Stimulated activated CD8-positive, alpha-beta memory T cell treated with anti-CD3 and anti-CD28 coated beads, Interleukin-2, amount 100 ng/mL, for 1 hour (primary cell): ENCODE measurements at places on chromosomes 4 and X.

- no peak for DNase-seq
These were observed 54.4 kb downstream of the KLHL4 start for GRCh38 chrX:87571964-87572363.

- no peak for DNase-seq
These were observed 195.6 kb upstream of the TACR3 start for GRCh38 chr4:103915224-103915869.

GRCh38 chr4:183333202-183333601 is 11.0 kb upstream of the CLDN24 start:
- DNase-seq: no peak

DNA sequence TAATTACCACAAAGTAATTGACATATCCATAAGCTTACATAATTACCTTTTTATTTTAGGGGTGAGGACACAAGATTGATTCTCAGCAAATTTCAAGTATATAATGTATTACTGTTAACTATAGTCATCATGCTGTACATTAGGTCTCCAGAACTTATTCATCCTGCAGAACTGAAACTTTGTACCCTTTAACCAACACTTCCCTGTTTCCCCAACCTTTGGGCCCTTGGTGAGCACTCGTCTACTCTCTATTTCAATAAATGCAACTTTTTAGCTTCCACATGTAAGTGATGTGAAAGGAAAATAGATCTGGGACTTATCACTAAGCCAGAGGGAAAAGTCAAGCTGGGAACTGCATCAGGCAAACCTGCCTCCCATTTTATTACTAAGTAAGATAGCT is 33.6 kb upstream of the CCNG2 start:
- no peak for DNase-seq

DNA sequence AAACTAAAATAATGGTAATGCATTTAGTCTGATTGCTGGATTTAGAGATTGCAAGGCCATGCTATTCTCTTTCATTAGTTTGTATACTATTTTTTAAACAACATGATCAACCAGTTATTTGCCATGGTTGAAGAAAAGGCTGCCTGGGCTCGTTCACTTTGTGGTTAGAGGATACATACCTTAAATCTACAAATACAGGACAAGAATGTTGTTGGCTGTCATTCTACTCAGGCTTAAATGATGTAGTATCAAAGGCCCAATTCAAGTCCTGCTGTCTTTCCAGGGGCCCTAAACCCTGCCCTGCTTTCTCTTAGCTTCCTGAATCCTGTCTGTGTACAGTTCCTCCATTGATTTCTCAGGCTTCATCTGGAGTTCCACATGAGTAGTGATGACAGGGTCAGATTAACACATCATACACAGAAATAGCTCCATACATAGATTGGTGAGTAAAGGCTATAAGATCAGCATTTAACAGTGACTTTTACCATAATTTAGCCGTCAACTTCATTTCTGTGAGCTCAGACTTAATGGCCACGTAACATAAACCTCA is 114.9 kb upstream of the GPRIN3 start:
- DNase-seq: no peak

DNA sequence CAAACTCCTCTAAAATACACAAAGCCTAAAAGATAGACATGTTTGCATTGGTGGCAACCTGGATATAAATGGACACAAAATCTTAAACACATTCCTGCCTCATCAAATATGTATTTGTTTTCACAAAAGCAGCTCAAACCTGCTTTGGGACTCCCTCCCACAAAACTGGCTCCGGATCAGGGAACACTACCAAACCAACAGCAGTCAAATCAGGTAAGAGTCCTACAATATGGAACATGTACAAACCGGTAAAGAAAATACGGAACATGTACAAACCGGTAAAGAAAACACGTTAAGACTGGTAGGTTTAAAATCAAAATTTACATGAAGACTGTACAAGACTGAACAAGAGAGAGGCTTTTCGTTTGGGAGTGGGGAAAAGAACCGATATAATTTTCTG is 4.3 kb downstream of the AMTN start:
- no peak for DNase-seq

DNA sequence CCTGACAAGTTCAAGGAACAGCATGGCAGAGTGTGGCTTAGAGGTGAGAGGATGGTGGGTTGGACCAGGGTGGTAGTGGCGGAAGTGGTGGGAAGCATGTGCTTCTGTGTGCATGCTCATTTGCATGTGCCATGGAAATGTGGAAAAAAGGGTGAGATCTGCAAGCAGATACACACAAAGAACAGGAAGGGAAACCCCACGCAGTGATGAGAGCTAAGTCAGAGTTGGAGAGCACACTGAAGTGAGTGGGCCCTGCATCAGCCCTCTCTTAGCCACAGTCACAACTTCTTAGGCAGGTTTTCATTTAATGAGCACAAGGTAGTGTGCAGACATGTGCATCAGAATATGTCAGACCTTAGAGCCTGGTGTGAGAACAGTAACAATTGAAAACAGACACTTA is 483.8 kb downstream of the AFF2 start:
- no peak for DNase-seq

DNA sequence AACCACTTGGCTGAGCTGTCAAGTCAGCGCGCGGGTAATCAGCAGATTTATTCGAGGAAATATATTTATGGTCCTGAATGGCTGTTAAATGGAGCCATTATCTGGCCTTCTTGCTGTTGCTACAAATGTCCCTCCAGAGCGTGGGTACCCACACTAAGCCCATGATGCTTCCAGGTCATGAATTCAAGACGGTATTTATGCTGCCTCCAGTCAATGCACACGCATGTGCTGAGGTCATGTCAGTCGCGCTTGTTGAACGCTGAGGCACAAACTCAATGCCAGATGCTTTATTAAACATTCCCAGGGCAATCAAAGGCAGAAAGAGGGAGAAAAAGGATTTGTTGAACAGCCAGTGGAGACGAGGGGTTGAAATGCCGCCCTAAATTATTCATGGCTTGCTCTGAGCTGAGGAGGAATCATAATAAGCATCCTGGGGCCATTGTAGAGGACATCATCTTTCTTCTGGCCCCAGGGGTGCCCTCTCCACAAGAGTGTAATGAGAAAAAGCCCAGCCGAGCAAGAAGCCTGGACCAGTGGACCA is 36.1 kb upstream of the CLDN24 start:
- DNase-seq: no peak

DNA sequence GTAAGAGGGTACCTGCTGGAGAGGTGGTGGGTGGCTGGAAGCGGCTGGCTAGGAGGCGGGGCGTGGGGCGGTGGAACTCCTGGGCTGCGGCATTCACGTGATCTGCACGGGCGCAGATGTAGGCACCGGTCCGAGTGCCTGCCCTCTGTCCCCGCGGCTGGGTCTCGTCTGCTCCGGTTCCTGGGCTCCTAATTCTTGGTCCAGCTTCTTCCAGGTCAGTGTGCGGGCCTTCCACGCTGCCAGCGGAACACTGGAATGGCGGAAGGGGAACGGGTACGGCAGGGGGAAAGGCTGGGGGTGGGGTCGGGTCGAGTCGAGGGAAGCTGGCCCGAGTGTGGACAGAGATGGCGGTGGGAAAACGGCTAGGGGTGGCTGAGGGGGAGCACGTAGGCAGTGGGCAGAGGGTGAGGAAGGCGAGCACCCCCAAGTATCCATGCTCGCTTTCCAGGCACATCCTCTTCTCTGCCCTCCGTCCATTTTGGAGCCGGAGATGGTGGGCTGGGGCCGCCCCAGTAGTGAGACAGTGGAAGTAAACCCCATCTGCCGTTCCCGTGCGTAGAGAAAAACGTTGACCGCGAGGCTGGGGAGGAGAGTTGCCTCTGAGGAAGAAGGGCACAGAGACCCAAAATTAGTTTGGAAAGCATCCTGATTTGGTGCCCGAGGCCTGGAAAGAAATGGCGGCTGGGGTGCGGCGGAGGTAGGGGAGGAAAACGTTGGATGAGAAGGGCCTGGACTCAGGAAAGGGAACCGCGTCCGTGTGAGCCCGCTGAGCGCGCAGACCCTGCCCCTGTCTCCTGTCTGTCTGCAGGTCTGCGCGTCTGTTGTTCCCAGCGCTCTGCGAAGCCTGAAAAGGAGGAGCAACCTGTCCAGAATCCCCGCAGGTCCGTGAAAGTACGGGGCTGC is at the start of gene TCEAL4:
Gene TCEAL4 (plus strand): TSS at position 105 of the 903 bp plus-strand sequence. CDS start 1,161 bp downstream, outside the sequence.
- no peak for DNase-seq
